ENCODE measurements at places on chromosomes 13 and 19. TPM values are rescaled to one million over a fixed set of nuclear protein-coding genes. Genes with fewer than 3 reads are reported as not detected.

The CPT1C gene
- total RNA-seq, result 23.3 TPM

The PDE4C gene
- total RNA-seq, result not detected

The LGALS14 gene
- not detected for total RNA-seq

The SOHLH2 gene
- total RNA-seq, result 2.5 TPM

The ZNF534 gene
- total RNA-seq, result not detected

The ZNF546 gene
- 5.5 TPM for total RNA-seq

The ZNF823 gene
- 7.1 TPM for total RNA-seq

The SMAD9 gene
- 23.3 TPM for total RNA-seq

The POSTN gene
- 1.8 TPM for total RNA-seq

The ZNF808 gene
- total RNA-seq, result 15.1 TPM

The ADAMTSL5 gene
- total RNA-seq, result 0.86 TPM

The TEX101 gene
- total RNA-seq, result not detected

The BICRA gene
- 24.3 TPM for total RNA-seq

The GNG7 gene
- 0.30 TPM for total RNA-seq

The DENND1C gene
- 0.24 TPM for total RNA-seq

The UNC13A gene
- total RNA-seq, result 5.8 TPM

The JAK3 gene
- total RNA-seq, result 2.4 TPM

The THSD8 gene
- 45.2 TPM for total RNA-seq

The PEAK3 gene
- total RNA-seq, result not detected

The ZNF175 gene
- total RNA-seq, result 10.4 TPM

The HSPH1 gene
- 315 TPM for total RNA-seq

The KIR2DL3 gene
- not detected for total RNA-seq
